ENCODE measurements at places on chromosomes 6 and 20.

- DNase-seq = no peak
Observed at GRCh38 chr6:170289180-170289931, 1.5 kb downstream of the DLL1 start.

DNA sequence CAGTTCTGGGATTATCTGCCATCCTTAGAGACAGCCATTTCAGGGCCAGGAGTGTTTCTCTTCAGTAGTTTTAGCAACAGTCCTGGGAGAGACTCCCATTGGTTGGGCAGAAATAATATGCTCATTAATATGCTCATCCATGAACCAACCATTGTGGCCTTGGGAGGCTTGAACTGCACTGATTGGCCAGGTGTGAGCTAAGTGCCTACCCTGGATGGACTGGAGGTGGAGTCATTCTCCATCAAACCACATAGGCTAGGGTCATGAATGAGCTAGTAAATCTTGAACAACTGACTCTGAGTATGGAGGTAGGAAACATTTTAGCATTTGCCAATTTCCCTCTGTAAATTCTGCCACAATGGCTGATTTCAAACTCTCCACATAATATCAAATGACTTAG lies 70.2 kb upstream of the ZFP64 start:
- no peak for DNase-seq

GRCh38 chr6:100881707-100882040 lies 545 bp upstream of the ASCC3 start:
- no peak for DNase-seq

- no peak for DNase-seq
Observed at GRCh38 chr6:121000381-121000780, 333.9 kb downstream of the TBC1D32 start.

GRCh38 chr6:125451750-125452149 lies 150.0 kb upstream of the HDDC2 start:
- DNase-seq = no peak

DNA sequence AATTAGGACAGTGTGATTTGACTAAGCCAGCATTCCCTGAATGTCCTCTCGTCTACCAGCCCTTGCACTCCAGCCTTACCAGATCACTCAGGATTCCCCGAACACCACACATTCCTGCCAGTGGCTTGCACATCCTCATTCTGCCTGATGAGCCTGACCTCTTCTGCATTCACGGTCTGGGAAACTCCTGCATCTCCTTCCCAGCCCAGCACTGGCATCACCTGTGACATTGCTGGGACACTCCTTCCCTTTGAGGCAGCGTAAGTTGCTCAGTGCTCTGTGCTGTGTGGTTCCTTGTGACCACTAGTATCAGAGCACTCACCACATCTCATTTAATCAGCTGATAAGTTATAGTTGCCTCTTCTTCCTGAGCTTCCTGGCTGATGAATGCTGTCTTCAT lies 17.3 kb downstream of the NCOA7 start:
- DNase-seq = no peak

GRCh38 chr6:16925461-16925860 lies 164.2 kb upstream of the ATXN1 start:
- no peak for DNase-seq
